Stimulated activated CD8-positive, alpha-beta memory T cell treated with anti-CD3 and anti-CD28 coated beads, Interleukin-15, amount 100 ng/mL, for 24 hours (primary cell): ENCODE measurements at places on chromosomes 6 and 20.

GRCh38 chr6:80522576-80522975, 416.1 kb downstream of the BCKDHB start:
- no peak for DNase-seq

GRCh38 chr6:30709101-30709868, 7.8 kb downstream of the MDC1 start:
- no peak for DNase-seq

DNA sequence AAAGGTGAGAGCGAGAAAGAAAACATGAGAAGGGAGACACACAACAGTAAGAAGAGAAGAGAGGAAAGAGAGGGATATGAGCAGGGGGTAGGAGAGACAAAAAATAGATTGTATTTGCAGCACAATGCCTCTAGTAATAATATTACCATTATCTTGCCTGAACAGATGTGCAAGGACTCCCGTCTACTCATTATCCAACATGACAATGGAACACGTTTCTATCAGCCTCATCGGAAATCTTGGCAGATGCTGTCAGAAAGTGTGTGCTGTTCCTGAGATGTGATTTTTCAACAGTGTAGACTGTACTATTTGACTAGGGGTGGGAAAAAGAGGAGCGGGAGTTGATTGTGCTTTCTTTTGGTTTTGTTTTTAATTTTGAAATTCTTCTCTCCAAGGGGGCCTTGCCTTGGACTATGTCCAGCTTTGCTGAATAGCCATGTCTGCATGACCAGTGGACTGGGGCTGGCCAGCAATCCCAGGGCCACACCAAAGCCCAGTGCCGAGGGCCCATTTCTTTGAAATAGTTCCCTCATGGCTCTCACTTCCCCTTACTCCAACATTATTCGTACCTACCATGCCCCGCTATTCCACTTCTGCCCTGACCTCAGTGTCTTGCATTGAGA, 11.3 kb upstream of the TRAM2 start:
- no peak for DNase-seq

GRCh38 chr6:125818772-125819260, 28.1 kb downstream of the NCOA7 start:
- no peak for DNase-seq

DNA sequence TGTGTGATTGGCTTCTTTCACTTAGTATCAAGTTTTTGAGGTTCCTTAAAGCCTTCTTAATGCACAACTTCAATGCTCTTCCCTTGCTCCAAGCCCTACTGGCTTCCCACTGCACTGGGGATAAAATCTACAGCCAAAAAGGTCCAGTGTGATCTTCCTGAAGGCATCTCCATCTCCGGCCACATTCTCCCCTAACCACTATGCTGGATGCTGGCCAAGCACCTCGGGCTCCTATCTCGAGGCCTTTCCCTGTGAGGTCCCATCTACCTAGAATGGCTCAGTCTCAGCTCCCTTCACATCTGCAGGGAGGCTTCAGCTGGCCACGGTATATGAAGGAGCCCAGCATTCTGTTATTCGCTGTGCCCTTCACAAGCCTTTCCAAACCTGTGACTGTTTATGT, 48.1 kb downstream of the CNKSR3 start:
- no peak for DNase-seq

- no peak for DNase-seq
These were observed 544.7 kb upstream of the FLRT3 start for GRCh38 chr20:14882157-14882556.

DNA sequence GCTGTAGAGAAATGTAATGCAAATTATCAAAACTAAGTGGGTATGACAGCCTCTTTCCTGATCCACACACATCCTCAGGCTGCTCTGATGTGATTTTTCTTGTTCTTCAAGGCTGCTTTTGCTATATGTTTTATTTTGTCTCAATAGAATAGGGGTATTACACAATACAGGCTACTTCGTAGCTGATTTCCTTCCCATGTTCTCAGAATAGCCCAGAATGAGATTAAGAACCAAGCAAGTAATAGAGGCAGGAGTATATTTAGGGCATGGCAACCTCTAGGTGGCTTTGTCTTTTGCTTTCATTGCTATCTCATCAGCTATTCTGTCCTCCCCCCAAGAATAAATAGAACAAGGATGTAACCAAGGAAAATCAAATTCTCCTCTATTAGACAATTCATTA, 241.8 kb downstream of the ALDH8A1 start:
- no peak for DNase-seq

GRCh38 chr20:58744836-58745235, 52.2 kb downstream of the NPEPL1 start:
- no peak for DNase-seq

- DNase-seq = no peak
These were observed 373.2 kb upstream of the CHD6 start for GRCh38 chr20:41991412-41991811.

DNA sequence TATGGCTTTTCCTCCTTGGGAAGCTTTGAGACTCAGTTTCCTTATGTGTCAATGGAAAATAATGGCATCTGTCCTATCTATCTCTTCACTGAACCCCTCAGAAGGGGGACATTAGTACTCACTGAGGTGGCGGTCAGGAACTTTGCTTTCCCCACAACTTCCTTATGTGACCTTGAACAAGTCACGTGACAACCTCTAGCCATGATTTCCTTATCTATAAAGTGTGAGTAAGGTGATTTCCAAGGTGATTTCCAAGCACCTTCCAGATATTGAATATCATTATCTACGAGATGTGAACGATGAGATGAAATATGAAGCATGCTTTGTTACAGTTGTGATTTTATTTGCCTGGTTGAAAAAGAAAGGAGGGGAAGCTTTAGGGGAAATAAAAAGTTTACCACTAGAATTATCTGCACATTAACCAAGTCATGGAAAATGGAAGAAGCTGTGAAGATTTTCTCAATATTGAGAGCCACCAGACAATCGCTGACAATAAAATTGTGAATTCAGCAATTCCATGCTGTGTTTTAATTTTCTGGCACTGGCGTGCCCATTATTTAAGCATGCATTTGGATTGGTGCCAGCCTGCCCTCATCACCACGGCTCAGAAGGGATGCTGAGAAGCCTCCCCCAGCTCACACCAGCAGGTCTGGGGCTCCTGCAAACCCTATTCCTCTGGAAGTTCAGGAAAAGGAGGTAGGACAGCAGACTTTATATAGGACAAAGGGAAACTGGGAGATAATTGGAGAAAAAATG, 255.3 kb downstream of the CD83 start:
- no peak for DNase-seq

DNA sequence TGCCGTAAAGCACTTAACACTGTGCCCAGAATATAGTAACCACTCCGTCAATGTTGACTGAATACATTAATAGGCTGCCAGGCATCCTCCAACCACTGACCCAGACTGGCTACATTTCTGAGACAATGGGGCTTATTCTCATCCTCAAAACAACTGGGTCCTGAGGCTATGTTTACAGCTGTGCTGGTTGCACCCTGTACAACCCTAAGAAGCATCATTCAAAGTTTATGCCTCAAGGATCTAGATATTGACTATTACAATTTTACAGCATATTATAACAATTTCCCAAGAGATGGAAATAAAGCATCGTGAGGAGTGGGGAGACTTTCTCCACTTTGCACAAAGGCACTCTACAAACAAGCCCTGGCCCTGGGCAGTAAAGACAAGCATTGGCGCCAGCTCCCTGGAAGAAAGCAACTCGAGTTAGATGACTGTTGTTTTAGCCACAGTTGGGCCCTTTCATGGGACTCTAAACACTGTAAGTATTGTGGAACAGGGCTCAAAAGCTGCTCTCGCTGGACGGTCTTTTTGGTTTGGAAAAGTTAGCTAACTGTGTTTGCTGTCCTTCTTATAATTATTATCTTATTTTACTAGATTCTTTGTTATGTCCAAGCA, 30.2 kb downstream of the MYLIP start:
- no peak for DNase-seq
